ENCODE measurements at places on chromosomes 5 and 9.

GRCh38 chr5:170296036-170296934, 1.3 kb downstream of the LCP2 start:
- no peak for DNase-seq

- no peak for DNase-seq
Observed at GRCh38 chr9:107976767-107977166, 487.2 kb upstream of the KLF4 start.

DNA sequence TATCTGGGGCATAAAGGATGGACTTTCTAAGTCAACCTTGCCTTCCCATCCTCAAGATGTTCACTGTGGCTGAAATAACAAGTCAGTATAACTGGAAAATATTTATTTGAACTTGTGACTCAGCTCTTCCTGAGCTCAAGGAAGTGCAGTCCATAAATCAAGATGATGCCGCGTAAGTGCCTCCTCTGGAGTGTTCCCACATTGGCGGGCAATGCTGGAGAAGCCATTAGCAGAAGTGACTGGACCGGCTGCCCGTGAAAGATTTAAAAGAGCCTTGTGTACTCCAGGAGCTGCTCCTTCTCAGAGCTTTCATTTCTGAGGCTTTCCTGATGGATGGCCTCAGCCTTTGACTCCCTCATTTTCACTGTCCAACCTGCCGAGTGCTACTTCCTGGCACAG, 17.4 kb downstream of the TMOD1 start:
- DNase-seq: no peak

- no peak for DNase-seq
Observed at GRCh38 chr5:135341016-135341666, 57.9 kb downstream of the MACROH2A1 start.

GRCh38 chr5:1761453-1761755, 38.2 kb downstream of the MRPL36 start:
- DNase-seq: no peak

- DNase-seq: no peak
Observed at GRCh38 chr5:121019106-121019505, 555.0 kb downstream of the PRR16 start.

GRCh38 chr5:42908086-42908485, 96.4 kb upstream of the SELENOP start:
- DNase-seq: no peak

GRCh38 chr5:176832162-176832561, 21.8 kb downstream of the UNC5A start:
- no peak for DNase-seq

GRCh38 chr5:127957183-127957582, 126.4 kb upstream of the SLC12A2 start:
- DNase-seq: no peak

DNA sequence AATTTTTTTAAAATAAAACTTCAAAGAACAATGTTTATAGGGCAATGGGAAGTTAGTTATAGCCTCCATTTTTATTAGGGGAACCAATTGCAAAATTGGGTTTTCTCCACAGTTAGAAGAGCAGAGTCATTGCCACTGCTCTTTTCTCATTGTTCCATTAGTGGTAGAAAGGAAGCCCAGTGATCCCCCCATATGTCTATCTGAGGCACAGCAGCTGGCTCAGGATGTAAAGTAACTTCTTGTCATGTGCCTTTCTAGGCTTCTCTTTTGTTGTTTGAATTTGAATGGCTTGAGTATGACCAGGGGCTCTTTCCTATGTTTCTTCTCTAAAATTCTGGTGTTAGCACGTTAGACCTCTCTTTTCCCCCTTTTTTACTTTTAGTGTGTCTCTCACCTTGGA, 61.2 kb downstream of the UBAP1 start:
- no peak for DNase-seq

DNA sequence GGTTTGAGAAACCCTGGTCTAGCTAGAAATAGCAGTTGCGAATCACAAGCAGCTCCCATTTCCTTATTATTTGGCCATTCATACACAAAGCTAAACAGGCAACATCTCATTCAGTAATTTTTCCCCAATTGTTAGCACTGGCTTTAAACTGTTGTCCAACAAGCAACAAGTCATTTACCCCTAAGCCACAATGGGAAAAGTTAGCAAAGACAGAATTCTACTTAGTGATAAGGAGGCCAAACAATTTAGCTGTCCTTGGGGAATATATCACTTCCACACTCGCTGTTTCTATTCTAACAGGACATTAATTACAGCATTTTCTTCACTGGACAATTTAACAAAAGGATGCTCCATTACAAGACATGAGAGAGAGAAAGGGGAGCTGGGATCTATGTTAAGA, 2.8 kb downstream of the MYO10 start:
- no peak for DNase-seq

DNA sequence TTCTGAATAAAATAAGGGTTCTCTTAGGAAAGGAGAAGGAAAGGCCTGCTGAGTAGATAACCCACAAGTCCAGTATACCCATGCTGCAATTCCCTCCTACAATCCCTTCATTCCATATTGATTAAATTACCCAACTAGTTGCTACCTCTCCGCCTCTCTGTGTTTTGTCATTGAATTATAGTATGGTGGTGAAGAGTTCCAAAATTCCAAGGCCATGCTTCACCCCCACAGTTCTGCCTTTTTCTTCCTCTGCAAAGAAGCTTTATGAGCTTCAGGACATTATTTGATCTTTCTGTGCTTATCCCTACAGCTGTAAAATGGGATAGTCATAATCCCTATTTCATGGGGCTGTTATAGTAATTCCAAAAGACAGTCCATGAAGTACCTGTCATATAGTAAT, 215.6 kb downstream of the ACTL7B start:
- DNase-seq: no peak

DNA sequence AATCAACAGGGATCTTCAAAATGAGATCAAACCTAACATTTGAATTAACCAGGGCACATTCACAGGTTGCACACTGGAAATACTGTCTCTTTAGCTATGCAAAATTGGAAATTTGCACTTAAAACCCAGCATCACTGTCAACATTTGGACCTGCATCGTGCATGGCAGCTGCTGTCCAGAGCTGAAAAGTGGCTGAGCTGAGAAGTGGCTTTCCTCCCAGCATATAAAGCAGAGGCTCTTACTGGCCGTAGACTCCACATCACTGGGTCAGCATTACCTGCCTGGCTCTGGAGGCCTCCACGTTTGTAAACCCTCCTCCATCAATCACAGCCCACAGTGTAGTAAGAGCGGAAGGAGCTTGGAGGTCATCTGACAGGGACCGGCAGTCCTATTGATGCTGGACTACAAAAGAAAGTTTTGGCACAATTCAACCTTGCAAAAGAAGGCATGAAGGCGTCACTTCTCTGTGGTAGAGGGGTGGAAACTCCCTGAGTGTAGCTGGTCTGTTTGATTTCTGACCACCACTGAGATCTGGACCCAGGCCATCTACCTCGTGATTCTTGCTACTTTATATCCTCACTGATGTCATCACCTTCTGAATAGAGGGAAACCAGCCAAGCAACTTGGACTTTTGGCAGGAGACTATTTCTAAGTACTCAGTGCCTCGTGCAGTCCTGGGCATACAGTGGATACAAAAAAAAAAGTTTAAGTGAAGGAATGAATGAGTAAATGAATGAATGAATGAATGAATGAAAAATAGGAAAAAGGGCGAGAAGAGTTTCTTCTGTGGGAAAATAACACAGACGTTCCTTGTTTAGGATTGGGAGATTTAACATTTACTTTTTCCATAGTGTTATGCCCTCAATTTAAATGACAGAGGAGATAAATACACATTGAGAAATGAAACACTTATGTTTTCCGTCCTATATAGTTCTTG, 14.8 kb downstream of the RASEF start:
- DNase-seq: no peak

DNA sequence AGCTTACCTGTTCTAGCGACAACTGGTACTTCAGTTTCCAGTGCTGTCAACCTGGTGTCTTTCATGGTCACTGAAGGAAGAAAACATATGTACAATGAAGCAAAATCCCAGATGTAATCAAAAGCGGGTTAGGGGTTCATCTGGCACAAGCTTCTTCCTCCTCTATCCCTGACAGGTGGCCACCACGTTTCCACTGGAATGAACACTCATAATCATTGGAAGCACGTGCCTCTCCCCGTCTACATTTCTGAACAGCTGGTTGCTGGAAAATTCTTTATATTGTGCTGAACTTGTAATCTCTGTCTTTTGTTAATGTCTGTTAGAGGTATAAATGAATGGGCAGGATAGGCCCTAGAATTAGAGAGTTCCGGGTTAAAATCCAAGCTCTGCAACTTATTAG, 9.4 kb downstream of the TSC1 start:
- no peak for DNase-seq

DNA sequence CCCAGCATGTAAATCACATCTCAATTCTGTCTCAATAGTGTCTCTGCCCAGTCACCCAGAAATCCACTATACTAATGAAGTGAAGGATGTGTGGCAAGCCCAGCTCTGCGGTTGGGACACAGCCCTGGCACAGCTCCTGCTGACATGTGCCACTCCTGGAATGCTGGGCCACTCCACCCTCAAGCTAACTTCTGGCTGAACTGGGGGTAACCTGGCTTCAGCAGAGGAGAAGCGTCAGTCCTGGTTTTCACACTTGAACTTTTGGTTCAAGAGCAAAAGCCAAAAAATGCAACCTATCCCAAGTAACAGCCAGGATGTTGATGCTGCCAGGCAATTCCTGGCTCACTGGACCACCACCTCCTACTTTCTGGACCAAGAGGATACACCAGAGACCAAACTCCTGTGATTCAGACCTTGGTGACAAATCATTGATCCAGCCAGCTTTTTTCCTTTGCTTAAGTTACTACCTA, 86.4 kb downstream of the ARRDC3 start:
- DNase-seq: no peak

DNA sequence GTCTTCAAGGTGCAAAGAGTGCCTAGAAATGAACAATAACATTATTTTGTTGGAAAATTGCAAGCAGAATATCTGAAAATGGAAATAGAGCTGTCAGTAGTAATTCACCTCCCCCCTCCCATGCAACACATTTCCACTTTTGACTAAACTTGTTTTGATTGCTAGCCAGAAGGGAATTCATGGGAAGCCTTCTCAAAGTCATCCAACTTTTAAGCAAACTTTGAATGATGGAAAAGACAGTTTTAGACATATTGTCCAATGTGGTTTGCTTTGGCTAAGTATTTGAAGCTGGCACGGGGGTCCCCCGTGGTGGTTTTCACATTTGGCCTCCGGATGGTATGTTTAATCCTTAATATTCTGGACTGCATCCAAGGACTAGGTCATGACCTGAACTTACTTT, 7.5 kb downstream of the NR2F1 start:
- no peak for DNase-seq

DNA sequence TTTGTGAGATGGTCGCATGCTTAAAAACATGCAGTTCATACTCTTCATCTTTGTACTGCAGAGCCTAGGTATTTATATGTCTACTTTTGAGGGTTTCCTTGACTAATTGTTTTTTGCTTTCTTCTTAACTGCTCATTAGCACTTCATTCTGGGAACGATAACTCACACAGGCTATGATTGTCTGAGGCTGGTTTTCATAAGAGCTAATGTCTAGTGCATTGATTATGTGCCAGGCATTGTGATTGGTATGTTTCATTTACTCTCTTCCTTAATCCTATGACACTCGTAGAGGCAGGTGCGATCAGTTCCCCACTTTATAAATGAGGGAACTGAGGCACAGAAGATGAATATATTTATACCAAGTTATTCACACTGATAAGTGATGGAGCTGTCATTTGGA, 93.6 kb downstream of the INSYN2B start:
- no peak for DNase-seq

DNA sequence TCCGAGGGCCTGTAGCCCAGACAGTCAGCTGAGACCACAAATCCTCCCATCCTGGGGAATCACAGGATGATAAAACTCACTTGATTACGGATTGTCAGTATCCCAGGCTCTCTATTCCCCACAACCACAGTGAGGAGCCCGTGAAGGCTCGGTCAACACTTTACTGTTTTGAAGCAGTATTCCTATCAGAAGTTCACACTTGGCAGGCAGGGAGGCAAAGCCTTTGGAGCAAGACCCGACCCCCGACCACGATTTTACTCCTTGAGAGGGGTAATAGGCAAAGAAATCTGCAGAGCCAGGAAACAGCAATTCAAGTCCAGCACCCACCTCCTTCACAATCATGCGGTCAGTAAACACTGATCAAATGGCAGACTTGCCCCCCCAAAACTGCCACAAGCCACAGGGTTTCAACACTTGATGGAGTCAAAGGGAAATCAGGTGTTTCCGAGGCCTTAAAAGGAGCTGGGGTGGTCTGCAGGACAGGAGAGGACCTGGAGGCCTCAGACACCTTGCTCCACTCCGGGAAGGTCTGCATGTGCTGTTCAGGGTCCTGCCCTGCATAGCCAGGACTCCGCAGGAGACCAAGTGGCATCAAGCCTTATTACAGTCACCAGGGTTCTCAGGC, 25.2 kb downstream of the BICD2 start:
- no peak for DNase-seq
